Activated naive CD4-positive, alpha-beta T cell treated with anti-CD3 and anti-CD28 coated beads, Interleukin-2, amount 50 U/mL, for 72 hours (primary cell): ENCODE measurements at places on chromosomes 5 and 9. TPM values are rescaled to one million over a fixed set of nuclear protein-coding genes. Genes with fewer than 3 reads are reported as not detected.

Gene ARHGEF37
- total RNA-seq, result 0.41 TPM

Gene BTNL8
- total RNA-seq, result not detected

Gene DMRT2
- total RNA-seq, result not detected

DNA sequence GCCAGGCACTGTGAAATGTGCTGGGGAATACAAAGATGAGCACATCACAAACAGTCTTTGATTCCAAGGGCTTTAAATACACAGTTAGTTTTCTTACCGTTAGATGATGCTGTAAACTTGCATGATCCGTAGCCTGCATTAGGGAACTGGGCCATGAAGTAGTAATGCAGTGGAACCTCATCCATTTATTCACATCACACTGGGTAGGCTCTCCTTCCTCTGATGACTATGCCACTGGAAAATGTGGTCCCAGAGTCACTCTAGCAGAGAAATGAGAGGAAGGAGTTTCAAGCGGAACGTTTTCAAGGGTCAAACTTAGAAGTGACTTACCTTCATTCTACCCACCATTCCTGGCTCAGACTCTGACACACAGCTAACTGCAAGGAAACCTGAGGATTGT, 26.4 kb downstream of the ZFAND5 start:
- DNase-seq, result no peak

DNA sequence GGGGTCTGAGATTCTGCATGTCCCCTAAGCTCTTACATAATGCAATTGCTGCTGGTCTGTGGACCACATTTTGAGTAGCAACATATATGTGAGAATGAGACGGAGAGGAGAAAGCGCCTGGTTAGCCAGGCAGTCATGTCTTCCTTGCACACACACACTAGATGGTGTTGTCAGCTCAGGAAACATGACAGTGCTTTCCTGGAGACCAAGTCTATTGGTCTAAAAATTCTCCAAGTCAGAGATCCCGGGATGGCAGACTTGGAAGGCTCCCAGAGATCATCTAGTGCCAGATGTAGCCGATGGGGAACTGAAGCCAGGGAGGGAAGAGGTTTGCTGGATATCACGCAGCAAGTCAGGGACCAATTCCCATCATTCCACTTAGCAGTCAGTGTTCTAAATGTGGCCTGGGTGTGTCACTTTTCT, 53.4 kb downstream of the GALNT12 start:
- no peak for DNase-seq

GRCh38 chr5:169979871-169980270, 424 bp downstream of the INSYN2B start:
- DNase-seq, result no peak

DNA sequence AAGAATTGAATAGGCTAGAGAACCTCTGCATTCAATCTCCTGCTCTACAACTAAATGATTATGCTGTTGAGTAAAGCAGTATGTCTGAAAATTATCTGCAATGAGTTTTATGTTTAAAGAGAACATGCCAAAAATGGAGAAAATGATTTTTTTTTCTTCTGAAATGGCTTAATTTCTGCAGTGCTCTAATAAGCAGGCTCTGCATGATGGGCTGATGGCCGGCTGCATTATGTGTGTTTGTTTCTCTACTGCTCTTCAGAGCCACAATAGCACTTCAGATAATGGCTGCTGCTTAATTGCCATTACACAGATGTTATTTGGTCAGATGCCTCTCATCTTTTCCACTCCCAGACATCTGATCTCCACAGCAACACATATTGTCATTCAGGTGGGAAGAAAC, 286.4 kb upstream of the DMAC1 start:
- DNase-seq, result no peak

DNA sequence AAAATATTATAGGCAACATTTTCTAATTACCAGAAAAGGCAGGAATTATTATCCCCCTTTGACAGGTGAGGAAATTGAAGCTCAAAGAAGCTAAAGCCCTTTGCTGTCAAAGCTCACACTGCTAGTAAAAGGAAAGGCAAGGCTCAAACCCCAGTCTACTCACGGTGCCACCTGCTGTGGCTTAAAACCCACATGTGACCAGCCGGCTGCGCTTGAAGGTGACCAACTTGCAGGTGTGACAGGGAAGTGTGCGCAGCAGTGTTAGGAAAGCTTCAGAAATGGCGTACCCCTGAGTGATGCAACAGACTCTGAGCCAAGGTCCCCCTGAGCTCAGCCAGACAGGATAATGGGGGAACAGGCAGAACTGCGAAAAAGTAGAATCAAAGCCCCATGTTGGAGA, 45.2 kb downstream of the PAX5 start:
- no peak for DNase-seq

DNA sequence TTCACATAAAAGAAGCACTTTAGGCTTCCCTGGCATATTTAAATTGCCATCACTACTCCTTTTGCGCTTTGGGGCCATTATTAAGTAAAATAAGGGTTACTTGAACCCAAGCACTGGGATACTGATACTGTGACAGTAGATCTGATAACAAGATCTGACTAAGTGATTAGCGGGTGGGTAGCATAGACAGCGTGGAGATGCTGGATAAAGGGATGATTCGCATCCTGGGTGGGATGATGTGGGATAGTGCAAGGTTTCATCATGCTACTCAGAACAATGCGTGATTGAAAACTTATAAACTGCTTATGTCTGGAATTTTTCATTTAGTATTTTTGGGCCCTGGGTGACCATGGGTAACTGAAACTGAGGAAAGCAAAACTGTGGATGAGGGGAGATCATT, 75.1 kb downstream of the PTTG1 start:
- no peak for DNase-seq

DNA sequence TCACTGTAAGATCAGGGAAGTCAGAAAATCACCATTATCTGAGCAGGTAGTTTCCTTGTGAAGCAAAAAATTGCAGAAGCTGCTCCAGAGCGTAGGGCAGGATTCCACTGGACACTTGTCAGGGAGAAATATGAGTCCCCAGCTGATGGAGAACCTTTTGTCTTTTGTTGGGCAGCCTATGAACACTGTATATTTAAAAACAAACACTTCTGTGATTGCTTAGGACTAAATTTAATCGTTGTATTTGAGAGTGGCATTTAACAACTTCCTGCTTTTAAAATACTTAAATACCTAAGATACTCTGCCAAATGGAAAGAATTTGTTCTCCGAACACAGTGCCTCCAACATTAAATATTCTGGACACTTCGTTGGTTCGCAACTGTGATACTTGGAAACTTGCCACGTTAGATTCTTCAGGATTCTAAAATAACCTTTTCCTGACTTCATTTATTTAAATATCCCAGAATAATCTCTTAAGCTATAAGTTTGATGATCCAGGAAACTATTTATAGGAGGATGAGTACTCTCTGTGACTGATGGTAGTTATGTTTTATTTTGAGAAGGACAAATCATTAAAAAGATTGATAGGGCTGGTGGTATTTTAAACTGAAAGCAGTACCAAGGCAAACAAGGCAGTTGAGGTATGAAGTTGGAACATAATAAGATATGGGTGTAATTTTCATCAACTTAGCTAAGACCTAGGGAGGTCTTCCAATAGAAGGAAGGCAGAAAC, 2.7 kb upstream of the HSPA4 start:
- DNase-seq, result no peak

GRCh38 chr5:116037236-116037822, 5.1 kb downstream of the ARL14EPL start:
- no peak for DNase-seq

GRCh38 chr9:27785714-27786100, 212.4 kb upstream of the C9orf72 start:
- DNase-seq, result no peak
